ENCODE measurements at places on chromosomes 7 and 10.

DNA sequence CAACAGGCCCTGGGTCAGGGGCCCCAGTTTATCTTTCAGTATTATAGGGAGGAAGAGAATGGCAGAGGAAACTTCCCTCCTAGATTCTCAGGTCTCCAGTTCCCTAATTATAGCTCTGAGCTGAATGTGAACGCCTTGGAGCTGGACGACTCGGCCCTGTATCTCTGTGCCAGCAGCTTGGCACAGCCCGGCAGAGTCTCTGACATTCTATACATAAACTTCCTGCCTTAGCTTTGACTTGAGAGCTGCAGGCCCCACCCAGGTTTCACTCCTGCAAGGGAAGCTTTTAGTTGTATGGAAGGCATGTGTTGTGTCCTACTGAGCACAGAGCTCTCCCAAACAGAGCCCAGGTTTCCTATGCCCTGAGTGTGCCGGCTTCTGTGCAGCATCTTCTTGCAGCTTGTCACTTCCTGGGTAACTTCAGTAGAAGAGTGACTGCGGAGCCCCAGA lies 205.6 kb upstream of the PRSS58 start:
- DNase-seq, result no peak

DNA sequence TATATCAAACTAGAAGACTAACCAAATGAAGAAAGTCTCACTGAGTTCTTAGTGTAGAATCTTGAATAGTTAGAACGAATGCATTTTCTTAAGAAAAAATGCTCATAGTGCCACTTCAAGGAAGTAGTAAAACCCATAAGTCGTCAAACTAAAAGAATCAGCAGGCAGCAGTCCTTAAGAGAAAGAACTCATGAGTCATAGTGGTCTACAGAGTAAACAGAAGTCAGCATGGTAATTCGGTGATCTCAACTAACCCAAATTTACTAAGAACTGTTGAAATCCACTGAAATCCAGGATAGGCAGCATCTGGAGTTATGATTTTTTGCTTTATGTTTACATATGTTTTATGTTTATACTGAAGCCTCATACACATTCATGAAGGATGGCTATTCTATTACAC lies 256.2 kb downstream of the LHFPL3 start:
- no peak for DNase-seq

DNA sequence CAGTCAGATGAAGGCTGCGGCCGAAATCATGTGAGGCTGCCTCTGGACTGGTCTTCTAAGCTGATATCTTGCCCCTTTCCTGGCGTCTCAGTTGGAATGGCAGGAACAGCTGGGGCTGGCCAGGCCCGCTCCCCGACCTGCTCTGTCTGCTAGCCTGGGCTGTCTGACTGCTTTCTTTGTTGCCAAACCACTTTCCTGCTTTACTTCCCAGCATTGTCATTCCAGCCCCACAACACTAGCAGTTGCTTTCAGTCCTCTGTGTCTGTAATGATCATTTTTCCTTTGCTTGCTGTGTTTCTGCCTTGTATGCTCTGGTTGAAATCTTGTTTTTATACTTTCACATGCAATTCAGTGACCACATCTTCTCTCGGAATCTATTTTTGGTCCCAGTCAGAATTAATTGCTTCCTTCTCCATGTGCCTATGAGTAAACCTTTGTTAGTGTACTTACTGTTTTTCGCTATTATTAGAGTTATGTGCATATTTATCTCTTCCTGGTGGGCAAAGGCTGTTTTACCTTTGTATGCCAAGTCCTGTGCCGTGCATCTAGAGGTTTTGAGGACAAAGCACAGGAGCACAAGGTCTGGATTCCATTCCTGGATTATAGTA lies 21.6 kb downstream of the PRPF18 start:
- DNase-seq, result no peak

- DNase-seq, result no peak
Measured at GRCh38 chr7:114128880-114129279, 210.1 kb upstream of the PPP1R3A start.

DNA sequence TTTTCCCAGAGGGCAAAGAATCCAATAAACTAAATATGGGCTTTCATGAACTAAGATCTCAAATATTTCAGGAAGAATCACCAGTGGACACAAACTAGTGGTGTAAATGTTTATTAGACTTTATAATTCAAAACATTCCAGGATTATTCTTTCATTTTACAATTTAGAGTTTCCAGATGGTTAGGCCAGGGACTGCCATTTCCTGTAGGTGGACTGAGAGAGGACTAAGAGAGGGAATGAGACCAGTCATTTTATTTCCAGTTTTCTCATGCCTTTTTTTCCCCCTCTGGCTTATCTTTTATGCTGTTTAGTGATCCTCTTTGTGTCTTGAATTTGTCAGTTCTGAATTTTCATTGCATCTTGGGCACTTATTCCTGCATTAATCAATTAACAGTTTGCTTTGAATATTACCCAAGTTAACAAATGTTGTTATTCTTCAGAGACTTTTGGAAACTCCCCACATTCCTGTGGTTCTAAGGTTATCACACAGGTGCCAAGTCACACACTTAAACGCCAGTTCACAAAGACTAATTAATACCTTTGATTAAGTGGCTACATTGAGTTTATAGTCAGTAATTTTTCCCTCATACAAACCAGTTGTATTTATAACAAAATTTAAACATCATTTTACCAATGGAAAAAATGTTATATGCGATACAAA lies 12.3 kb downstream of the CISD1 start:
- DNase-seq, result no peak

DNA sequence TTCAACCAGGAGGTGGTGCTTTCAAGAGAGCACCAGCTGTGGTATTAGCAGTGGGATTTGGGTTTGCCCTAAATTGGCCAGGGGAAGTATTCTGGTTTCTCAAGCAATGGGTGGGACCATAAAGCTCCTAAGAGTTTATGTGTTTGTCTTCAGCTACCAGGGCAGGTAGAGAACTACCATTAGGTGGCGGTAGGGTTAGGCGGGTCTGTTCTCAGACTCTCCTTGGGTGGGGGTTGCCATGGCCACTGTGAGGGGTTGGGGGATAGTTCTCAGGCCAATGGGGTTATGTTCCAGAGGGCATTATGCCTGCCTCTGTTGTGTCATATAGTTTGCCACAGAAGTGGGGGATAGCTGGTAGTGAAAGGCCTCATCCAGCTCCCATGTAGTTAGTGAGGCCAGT lies 47.7 kb upstream of the BICC1 start:
- no peak for DNase-seq

DNA sequence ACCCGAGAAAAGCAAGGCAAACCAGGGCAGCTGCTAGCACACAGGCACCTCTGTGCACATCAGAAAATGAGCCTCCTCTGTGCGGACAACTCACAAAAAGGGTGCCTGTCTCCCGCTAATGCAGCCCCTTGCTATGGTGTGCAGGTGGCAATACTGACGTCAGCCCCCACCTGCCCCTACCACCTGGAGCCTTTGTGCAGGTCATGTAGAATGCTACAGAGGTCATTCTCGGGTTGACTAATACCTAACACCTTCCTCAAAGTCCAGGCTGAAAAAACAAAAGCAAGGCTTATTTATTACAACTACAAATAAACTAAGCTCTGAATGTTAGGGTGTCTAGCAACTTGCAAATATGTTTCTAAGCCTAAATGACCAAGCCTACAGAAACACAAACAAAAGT lies 13.9 kb downstream of the PIP4K2A start:
- no peak for DNase-seq

GRCh38 chr10:71814922-71815411 lies 36.1 kb downstream of the PSAP start:
- no peak for DNase-seq

DNA sequence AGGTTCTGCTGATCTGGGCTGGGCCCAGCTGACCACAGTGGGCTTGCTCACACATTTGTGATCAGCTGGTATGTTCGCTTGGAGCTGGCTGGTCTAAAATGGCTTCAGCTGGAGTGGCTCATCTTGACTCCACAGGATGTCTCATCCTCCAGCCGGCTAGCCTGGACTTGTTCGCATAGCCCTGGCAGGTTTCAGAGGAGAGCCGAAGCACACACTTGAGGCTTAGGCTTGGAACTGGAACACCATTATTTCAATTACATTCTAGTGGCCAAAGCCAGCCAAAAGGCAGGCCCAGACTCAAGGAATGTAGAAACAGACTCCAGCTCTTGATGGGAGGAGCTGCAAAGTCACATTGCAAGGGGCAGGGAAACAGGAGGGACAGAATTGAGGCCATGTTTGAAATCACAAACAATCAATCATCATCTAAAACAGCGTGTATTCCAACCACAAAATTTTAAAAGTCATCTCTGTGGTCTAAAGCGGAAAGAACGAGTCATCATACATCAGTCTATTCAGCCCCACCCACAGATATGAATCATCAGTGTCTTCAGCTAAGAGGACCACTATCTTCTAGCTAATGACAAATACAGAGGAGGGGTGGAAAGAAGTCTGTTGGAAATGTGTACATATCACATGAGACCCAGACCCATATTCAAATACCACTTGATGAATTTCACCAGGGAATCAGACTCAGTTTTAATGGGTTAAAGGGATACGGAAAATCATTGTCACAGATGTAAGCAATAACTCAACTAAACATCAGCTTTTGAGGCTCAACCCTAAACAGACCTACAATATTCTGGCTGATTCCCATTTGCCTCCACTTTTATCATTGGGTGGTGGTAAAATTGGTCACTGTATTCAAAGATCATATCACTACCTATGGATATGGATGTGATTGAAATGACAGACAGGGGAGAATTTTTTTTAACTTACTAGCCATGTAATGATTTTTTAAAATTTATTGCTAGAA lies 139.0 kb upstream of the MKLN1 start:
- DNase-seq, result no peak

- DNase-seq, result no peak
Measured at GRCh38 chr10:15704581-15704968, 15.1 kb downstream of the ITGA8 start.

- DNase-seq, result no peak
Measured at GRCh38 chr10:130362308-130362761, 226.1 kb downstream of the GLRX3 start.

DNA sequence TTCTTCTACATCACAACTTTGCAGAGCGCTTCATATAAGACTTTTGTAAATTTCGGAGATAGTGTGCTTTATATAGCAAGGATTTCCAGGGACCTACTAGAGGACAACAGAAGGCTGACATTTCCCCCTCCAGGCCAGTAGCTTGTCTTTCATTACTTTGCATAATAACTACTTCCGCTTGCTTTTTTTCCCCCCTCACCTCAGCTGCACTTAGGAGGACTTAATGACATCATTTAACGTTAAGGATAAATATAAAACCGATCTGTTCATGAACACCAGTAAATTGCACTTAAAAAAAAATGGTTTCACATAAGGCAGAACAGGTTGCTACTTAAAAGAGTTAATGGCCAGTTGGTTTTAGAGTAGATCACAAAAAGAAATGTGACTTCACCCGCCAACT lies 172.3 kb downstream of the AUTS2 start:
- DNase-seq, result no peak

DNA sequence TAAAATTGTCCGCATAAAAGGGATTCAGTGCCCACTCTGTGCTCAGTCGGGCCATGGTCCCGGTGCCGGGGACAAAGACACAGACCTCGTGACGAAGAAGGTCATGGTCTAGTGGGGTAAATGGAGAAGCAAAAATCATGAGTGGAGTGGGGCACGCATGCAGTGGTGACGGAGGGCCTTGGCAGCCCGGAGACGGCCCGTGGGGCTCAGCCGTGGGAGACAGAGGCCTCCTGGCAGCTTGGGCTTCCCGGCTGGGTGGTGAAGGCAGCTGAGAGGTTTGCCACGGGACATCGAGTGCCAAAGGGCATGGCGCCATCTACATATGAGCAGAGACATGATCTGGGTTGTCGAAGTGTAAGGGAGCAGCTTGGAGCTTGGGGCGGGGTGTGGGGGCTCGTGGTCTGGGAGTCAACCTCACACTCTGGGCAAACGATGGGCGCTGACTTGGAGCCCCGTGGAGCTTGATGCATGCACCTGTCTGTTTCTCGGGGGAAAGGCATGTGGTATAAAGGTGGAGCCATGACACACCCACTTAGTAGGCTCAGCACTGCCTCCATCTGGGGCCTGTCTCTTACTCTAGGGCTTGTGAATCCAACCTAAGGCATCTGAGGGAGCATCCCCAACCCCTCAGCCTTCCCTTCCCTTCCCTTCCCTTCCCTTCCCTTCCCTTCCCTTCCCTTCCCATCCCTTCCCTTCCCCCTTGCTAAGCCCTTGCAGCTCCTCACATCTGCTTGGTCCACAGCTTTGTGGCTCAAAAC lies 151.0 kb upstream of the INSYN2A start:
- DNase-seq, result no peak

DNA sequence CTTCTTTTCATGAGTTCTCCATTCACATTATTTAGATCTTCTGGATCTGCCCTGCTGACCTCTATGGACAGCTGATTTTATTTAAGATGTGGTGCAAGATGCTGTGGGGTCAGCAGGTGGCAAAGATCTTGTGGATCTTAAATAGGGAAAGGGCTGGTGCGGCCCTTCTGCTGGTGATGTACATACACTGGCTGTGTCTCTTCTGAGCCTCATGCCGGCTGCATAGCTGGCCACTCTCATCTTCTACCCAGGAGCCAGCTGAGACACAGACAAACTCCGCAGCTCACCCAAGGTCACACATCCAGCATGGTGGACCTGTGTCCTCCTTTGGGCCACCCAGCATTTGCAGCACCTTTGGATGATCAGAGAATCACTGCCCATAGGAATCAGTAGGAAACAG lies 9.7 kb downstream of the RBP3 start:
- no peak for DNase-seq

DNA sequence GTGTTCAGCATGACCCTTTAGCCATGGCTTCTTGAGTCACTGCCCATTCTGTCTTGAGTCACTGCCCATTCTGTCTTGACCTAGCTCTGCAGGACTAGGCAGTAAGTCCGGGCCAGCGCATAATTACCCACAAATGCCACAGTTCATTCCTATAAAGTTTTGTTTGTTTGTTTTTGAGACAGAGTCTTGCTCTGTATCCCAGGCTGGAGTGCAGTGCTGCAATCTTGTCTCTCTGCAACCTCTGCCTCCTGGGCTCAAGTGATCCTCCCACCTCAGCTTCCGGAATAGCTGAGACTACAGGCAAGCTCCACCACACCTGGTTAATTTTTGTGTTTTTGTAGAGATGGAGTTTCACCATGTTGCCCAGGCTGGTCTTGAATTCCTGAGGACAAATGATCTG lies 32.7 kb upstream of the TARP start:
- no peak for DNase-seq

DNA sequence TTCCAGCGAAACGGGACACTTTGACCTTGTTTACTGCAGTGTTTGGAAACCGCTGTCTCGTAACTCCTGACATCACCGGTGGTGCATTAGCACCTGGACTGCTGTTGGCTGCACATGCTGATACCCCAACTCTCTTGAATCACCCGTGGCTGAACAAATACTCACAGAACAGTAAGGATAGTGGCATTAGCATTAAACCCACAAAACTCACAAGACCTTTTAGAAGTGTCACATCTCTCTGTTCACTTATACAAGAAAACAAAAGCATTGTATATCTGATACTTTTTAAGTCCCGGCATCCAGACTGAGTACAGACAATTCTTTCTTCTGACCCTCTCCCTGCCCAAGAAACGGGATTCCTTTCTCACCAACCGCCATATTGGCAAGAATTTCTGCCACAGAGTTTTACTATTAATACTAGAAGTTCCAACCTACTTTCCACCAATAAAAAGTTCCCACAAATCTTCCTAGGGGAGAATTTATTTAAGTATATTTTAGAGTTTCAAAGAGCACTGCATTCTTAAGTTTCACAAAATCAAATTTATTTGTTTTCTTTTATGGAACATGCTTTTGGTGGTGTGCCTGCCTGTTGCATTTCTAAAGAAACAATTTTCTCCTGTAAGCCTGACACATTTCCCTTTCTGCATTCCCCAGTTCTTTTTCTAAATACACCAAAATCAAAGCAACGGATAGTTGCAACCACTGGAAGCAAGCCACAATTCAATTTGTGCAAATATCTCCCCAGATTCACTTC lies 208.4 kb upstream of the KLF14 start:
- DNase-seq, result no peak

GRCh38 chr10:127928021-127928806 lies 21.3 kb downstream of the PTPRE start:
- no peak for DNase-seq
